Activated T-cell treated with anti-CD3 and anti-CD28 coated beads, Interleukin-2, amount 50 U/mL, for 72 hours (primary cell): ENCODE measurements at places on chromosomes 7 and 10. TPM values are rescaled to one million over a fixed set of nuclear protein-coding genes. Genes with fewer than 3 reads are reported as not detected.

The MEOX2 gene
- total RNA-seq, result not detected

The CTAGE15 gene
- total RNA-seq, result not detected

The EVX1 gene
- total RNA-seq, result 0.07 TPM

The FAM25G gene
- not detected for total RNA-seq

The CHAT gene
- total RNA-seq, result 0.14 TPM

The PPP1R9A gene
- total RNA-seq, result 0.02 TPM

The FAM25C gene
- total RNA-seq, result not detected

The SPDYE1 gene
- total RNA-seq, result not detected

The LBX1 gene
- total RNA-seq, result not detected

The FGFBP3 gene
- total RNA-seq, result 1.1 TPM

The HKDC1 gene
- total RNA-seq, result 1.6 TPM

The ZNF425 gene
- total RNA-seq, result 3.6 TPM

The TCF7L2 gene
- 3.2 TPM for total RNA-seq

The NANOS1 gene
- total RNA-seq, result 0.37 TPM

The EBLN1 gene
- total RNA-seq, result not detected

The H2BK1 gene
- total RNA-seq, result 4.4 TPM

The TLL2 gene
- total RNA-seq, result 0.09 TPM

The PODXL gene
- 0.60 TPM for total RNA-seq

The CAV1 gene
- 2.7 TPM for total RNA-seq

The COL1A2 gene
- total RNA-seq, result 0.56 TPM

The DOCK4 gene
- total RNA-seq, result 0.53 TPM

The NPY4R2 gene
- total RNA-seq, result not detected

The POLD2 gene
- 138 TPM for total RNA-seq

The OGDHL gene
- total RNA-seq, result 0.99 TPM

The TRIM74 gene
- 1.8 TPM for total RNA-seq

The SCART1 gene
- total RNA-seq, result 3.3 TPM

The AS3MT gene
- 0.67 TPM for total RNA-seq

The TRPV5 gene
- 0.09 TPM for total RNA-seq

The UBE2D1 gene
- total RNA-seq, result 10.5 TPM

The NPFFR1 gene
- 0.02 TPM for total RNA-seq

The PDK4 gene
- total RNA-seq, result not detected

The BET1 gene
- 21.1 TPM for total RNA-seq

The CFAP46 gene
- total RNA-seq, result 0.16 TPM

The PNLIPRP3 gene
- total RNA-seq, result not detected

The SPDYE2 gene
- not detected for total RNA-seq

The ELFN1 gene
- not detected for total RNA-seq

The SPDYE16 gene
- total RNA-seq, result 0.58 TPM

The CD36 gene
- 0.21 TPM for total RNA-seq

The HECTD2 gene
- total RNA-seq, result 4.8 TPM

The TMEM270 gene
- not detected for total RNA-seq

The LOXL4 gene
- not detected for total RNA-seq

The ACTL6B gene
- total RNA-seq, result not detected

The PTPN20 gene
- total RNA-seq, result 1.1 TPM

The ANKRD30A gene
- total RNA-seq, result not detected

The DLD gene
- 104 TPM for total RNA-seq

The AGR2 gene
- total RNA-seq, result not detected

The OR2A42 gene
- not detected for total RNA-seq

The FBXL13 gene
- total RNA-seq, result 1.1 TPM
